GM12864 (cell line): ENCODE measurements at places on chromosomes 4 and X.

DNA sequence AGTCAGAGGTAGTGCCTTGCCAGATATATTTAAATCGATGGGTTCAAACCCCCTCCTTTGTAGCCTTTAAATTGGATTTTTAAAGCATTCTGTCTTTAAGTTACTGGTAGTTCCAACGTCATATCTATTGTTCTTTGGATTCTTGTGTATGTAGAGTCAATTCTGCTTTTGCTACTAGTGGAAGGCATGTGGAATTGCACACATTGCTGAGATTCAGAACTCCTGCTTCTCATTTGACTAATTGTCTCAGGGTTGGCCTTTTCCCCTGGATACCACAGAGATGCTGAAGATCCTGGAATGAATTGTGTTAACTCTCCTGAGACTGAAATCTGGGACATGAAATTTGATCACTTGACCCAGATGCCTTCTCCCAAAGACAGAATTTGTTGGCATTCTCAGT, 328.3 kb upstream of the RPS6KA3 start:
- DNase-seq = no peak

- no peak for DNase-seq
Observed at GRCh38 chrX:82335772-82336171, 1133.9 kb downstream of the SH3BGRL start.

- no peak for DNase-seq
Observed at GRCh38 chr4:106530821-106531220, 162.2 kb upstream of the GIMD1 start.

- no peak for DNase-seq
Observed at GRCh38 chr4:1713003-1713851, 1.1 kb upstream of the SLBP start.

- DNase-seq = no peak
Observed at GRCh38 chrX:134632355-134632754, 25.9 kb downstream of the PLAC1 start.

DNA sequence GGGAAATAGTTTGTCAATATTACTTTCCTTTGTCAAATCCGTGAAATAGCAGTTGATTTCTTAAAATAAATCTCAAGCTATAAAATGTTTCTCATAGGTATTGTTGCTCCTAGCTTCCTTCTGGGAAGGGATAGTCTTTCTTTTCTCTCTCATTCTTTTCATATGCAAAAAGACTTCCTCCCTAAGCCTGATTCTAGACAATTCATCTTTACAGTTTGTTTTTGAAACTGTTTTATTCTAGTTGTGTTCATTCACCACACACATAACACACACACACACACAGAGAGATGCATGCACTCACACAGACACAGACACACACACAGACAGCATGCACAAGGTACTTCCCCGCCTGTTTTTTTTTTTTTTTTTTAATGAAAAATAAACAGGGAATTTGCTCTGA, 18.2 kb downstream of the GLRA3 start:
- no peak for DNase-seq

DNA sequence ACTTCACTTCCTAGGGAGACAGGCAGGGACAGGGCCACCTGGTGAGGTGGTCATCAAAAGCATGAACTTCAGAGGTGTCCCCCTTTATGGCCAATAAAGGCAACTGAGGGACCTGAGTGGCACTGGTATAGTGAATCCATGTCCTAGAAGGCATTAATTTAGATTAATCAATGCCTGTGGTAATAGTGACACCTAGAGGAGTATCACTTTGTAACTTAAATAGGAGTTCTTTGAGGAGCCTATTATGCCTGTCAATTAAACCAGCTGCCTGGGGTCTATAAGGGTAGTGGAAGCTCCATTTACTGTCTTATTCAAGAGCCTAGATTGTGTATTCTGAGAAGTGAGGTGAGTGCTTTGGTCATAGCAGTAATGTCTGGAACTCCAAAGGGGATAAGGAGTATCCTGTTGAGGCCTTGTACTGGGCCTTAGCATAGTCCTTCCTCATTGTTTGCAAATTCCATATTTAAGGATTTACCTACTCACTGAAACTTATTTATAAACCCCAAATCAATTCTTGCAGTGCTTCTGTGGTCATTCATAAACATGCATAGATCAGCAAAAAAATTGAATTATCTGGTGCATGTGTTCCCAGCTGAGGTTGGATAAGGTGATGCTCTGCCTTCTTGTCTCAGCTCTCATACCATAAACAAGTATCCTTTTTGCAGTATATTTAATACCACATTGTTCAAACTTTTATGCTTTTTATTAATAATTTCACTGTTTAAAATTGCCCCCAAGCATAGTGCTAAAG, 213.8 kb upstream of the RADX start:
- DNase-seq = no peak
